ENCODE measurements at places on chromosomes 1 and 21.

DNA sequence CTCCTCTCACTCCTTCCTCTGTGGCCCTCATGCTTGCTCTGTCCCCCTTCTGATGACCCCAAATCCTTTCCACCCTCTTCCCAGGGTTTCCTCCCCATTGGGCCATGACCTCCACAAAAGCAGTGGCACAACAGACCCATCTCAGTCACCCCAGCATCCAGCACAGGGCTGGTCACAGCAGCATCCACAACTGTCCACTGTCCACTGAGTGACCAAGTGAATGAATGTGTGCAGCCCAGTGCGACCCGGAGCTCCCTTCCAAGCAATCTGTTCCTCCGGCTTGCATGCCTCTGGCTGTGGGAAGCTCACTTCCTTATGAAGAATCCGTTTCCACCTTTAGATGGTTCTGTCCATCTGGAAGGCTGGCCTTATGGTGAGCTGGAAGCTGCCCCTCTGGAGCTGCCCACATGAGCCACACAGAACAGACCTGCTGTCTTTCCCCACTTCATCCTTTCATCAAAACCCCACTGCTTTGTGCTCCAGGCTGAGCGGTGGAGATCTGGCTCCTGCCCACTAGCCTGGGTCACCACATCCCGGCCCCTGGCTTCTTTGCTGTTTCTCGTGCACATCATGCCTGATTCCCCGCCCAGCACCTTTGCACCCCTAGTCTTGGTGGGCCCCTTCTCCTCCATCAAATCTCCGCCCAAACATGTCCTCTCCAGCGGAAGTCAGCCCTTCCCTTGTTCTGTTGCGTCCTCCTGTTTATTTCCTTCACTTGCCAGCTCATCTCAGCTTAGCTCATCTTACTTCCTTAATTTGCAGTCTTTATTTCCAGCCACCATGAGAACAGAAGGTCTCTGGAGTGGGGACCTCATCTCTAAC is 56.4 kb downstream of the EDN2 start:
- no peak for DNase-seq

DNA sequence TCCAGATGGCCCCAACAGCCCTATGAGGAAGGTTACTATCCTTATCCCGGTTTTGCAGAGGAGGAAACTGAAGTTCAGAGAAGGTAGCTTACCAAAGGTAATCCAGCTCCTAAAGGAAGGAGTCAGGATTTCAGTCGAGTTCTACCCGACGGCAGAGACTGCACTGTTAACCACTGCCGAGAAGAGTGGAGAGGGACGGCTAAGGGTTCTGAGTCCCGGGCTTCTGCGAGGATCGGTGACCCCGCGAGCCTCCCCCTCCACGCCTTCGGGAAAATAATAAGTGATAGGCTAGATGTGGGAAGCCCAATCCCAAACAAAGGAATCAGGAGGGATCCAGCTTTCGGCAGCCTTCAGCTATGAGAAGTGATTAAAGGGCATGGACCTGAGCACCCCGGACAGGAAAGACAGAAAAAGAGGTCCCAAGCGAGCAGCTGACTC is 587 bp downstream of the TMEM53 start:
- no peak for DNase-seq

DNA sequence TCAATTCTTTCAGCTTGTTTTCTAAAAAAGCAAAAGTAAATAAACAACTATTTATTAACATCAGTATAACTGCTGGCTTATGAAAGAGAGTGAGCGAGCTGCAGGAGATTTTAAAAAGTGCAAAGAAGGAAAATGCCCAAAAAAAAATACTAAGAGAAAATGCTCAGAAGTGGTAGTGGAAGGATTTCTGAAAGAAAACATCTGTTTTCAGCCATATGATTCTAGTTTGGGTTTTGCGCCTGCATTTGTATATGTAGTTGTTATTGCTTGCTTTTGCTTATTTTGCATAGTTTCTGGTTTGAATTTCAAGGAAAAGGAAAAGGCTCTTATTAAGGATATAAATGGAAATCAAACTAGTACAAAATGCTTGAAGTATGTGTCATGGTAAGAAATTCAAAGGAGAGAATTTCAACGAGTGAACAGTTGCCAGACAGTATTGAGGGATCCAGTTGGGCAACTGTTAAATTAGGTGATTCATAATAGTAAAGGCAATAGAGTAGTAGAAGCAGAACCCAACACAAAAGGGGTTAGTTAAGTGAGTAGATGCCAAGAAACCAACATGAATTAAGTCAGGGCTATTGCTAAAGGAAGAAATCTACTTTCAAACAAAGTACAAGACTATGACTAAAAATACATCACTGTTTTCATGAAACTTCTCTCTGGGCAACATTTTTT is 1.2 kb downstream of the GBP5 start:
- DNase-seq: no peak

DNA sequence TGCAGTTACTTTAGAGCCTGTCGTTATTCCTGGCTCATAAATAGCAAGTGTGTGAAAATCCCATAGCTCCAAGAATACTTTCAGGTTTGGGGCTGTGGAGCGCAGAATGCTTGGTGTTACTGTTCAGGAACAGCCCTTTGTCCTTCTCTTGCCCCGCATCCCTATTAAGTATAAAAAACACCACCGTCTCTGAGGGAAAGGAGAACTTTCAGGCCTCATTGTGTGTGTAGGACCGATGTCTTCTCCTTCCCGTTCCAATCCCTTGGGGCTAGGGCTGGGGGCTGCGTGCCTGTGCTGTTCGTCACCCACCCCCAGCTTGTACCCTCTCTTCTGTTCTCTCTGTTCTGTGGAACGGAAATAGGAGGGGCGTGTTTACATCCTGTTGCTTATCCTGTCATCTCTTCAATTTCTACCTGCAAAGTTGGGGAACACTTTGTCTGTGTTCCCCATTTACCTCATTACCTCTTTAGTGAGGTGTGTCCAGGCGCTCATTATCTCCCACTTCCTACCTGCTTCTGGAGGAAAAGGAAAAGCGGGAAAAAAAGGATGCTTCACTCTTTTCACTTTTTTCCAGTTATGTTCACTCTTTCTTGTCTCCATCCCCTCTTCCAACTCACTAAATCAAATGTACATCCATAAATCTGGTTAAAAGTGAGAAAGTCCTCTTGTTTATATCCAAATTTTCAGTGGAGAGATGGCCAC is 788 bp upstream of the TXNIP start:
- DNase-seq: no peak

- DNase-seq: no peak
Measured at GRCh38 chr1:107124694-107125093, 16.1 kb upstream of the NTNG1 start.

- no peak for DNase-seq
Measured at GRCh38 chr1:162996261-162996660, 72.9 kb upstream of the RGS4 start.

DNA sequence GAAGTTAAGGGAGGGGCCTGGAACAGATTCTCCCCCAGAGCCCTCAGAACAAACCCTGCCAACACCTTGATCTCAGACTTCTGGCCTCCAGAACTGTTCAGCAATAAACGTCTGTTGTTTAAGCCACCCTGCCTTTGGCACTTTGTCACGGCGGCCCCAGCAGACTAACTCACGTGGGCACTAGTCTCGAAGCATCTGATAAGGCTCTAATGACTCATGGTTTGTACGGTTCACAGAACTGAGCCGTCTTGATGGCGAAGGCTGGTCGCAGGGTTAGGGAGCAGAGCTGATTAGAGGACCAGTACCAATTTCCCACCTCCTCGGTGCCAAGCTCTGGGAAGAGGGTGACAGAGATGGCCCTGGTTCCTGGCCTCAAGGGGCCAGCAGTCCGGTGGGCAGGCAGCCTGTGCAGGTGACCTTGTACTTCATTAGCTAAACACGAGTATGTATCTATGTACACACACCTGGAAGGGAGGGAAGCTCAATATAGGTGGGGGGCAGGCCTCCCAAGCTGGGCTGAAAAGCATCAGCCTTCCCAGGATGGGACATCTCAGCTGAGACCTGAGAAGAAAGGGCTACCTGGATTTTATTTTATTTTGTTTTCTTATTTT is 112.8 kb downstream of the MRPS6 start:
- no peak for DNase-seq

GRCh38 chr1:46755121-46755520 is 36.2 kb upstream of the EFCAB14 start:
- no peak for DNase-seq

GRCh38 chr21:16742741-16743140 is 770.1 kb upstream of the CXADR start:
- no peak for DNase-seq

DNA sequence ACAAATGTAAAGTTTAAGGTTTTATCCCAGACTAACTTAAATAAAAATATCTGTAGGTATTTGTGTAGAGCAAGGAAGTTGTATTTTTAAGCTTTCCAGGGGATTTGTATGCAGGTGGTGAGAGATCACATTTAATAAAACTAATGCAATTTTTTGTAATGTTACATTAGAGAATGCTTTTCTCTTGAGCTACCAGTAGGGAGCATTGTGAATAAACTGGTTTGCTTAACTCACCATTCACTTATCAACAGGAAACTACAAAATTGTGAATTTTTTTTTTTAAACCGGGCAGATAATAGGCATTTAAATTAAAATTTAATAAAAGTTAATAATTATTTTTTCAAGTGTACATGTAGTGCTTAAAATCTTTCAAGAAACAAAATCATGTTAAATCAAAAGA is 78.6 kb downstream of the IVNS1ABP start:
- no peak for DNase-seq

DNA sequence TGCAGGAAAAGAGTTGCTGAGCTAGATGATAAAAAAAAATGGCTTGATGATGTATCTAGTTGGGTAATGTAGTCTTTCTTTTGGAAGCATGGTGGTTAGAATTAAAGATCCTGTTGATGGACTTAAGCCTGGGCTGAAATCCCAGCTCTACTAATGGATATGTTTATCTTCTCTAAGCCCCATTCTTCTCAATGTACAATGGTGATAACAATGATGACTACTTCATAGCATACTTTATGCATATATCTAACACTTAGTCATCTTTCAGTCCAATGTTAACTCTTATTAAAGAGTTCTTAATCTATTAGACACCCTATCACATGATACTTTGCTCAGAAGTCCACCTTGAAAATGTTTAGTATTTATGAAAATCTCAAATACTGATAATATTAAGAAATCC is 189.5 kb downstream of the PLA2G4A start:
- DNase-seq: no peak

DNA sequence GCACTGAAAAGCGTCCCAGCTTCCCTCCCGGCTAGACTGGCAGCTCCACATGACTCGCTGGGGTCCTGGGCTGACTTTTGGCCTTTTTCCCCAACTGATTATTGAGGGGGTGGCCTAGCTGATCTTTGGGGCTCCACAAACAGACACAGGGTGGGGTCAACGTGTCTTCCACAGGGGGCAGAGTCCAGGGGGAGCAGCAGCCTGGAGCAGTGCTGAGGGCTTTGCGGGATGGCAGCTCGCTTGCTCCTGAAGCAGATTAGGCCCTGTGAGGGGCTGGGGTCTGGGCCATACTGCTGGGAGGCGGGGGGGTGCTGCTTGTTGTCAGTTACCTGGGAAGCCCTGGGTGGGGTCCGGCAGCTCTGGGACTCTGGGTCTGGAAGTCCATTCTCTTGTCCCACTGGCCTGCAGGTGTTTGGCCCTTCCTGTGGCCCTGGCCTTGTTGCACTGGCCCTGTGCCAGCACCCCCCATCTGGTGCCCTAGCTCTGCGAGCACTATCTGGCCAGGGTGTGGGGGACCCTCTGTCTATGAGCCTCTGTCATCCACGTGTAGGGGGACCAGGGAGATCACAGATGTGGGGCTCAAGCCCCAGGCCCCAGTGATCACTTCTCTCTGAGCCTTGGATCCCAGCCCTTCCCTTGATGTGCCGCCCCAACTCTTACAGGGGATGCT is 12.3 kb upstream of the HES5 start:
- DNase-seq: no peak

DNA sequence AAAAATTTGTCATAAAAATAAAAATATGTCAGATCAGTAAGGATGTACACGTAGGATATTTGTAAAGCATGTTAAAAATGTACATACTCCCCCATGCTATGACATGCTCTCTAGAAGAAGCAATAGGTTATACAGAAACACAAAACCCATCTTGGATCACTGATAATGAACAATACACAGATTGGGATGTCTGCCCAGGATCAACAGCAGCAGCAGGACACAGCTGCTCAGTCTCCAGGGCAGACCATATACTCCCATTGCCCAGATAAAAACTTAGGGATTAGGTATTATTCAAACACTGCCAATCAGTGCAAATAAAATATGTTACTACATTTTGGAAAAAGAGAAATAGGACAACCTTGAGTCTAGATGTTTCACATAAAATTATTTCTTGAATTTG is 39.0 kb downstream of the DAB1 start:
- DNase-seq: no peak

DNA sequence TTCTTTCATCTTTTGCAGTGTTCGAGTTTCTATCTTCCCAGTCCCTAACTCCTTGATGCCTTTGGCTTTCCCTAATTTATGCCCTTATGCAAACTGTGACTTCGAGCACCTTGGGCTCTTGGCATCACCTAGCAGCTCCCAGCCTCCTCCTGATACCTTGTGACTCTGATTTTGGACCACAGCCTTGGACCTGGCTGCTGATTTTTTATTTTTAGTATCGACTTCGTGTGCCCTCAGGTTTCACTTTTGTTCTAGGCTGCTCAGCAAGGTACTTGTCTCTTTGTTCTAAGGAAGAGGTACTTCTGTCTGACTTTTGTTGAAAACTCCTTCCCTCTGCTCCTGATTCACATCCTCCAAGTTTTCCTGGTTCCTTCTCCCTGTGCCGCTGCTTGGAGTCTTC is 69.6 kb upstream of the KCNK1 start:
- DNase-seq: no peak

DNA sequence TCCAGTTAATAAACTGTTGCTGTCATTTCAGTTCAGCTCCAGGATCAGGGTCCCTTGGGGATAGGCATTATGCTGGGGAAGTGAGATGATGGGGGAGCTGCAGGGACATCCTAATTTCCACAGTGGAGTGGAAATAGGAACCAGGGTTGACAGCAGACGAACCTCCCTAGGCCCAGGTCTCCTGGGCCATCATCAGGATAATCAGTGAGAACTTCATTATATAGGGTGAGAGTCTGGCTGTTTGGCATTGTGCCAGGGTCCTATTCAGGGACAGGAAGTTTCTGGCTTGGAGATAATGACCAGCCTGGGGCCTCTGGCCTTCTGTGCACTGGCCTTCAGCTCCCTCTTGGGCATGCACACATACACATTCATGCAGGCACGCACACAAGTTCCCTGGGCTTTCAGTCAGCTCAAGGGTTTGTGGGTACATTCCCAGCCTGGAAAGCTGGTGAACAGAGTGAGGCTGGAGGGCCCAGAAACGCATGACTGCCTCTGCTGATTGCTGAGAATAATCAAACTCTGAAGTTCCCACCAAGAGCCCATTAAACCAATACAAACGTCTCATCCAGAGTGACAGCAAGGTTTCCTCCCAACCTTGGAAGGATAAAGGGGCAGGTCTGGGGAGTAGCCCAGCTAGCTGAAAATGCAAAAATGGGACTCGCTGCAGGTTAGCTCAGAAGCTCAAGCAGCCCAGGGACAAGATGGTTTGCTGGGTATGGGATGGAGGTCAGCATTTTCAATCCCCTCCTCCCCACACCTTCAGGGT is 13.9 kb upstream of the LRIG2 start:
- DNase-seq: no peak

- no peak for DNase-seq
Measured at GRCh38 chr1:207020065-207020708, 12.4 kb downstream of the C1orf116 start.

GRCh38 chr1:192735298-192735915 is 73.4 kb upstream of the RGS2 start:
- no peak for DNase-seq
